ENCODE measurements at places on chromosomes 1 and 21.

- DNase-seq: no peak
Observed at GRCh38 chr1:22276396-22276748, 133.5 kb upstream of the WNT4 start.

DNA sequence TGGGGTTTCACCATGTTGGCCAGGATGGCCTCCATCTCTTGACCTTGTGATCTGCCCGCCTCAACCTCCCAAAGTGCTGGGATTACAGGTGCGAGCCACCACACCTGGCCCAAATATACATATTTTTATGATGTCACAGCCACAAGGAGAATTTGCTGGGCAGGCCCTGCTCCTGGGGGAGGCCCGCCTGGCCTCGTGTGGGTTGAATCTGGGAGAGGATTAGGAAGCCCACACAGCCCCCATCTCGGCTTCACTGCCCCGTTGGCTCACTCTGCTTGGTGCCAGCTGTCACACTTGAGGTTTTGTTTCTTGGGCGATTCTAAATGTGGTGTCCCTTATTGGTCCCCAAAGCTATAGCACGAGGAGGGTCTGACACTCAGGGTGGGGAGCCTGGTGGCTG, 335.7 kb upstream of the AJAP1 start:
- no peak for DNase-seq

GRCh38 chr1:59195151-59195550, 101.7 kb upstream of the FGGY start:
- no peak for DNase-seq

DNA sequence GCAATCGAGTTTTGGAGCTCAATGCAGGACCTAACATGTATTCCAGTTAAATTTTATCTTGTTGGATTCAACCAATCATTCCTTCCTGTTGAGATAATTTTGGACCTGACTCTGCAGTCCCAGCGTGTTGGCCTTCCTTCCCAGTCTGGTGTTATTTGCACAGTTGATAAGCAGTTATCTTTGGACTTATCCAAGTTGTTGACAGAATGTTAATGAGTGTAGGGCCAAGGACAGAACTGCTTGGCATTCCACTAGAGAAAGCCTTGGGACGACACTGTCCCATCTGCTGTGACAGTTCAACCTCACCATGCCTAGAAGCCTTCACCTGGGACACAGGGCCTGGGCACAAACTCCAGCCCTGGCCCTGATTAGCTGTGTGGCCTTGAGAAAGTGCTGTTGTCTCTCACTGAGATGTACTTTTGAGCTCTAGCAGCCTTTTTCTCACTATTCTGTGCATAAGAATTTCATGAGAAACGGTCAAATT, 104.1 kb upstream of the SLC25A33 start:
- no peak for DNase-seq

GRCh38 chr1:65255656-65256050, 53.7 kb upstream of the DNAJC6 start:
- DNase-seq: no peak

DNA sequence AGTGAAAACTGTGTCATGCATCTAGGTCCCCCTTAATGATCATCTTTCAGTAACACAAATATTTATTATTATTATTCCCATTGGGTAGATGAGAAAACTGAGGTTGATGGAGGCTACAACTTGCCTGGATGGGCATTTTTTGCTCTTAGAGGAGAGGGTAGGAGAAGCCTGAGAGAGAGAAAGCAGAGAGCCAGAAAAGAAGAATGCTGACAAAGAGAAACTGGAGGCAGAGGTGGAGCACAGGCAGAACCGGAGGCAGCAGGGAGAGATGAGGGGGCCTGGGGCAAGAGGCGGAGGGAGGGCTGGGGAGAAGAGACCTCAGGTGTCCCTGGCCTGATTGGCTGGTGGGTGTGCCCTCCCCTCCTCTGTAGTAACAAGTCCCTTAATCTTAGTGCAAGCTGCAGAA, 4.1 kb downstream of the BLACAT1 start:
- DNase-seq: no peak

- no peak for DNase-seq
Observed at GRCh38 chr1:1129381-1129821, 13.5 kb upstream of the C1orf159 start.
